Stomach (tissue), 19 donors: ENCODE measurements at places on chromosomes 16 and 17. TPM values are rescaled to one million over a fixed set of nuclear protein-coding genes. Genes with fewer than 3 reads are reported as not detected.

The ABCA9 gene
- 30.4 TPM for total RNA-seq

The AGRP gene
- total RNA-seq, result not detected

- H3K27me3 ChIP-seq, result no peaks in the 10 kb centered on the region
- DNase-seq, result no peak
- no peaks in the 10 kb centered on the region for H3K36me3 ChIP-seq
- no peak overlapping the region for H3K4me3 ChIP-seq
- H3K4me1 ChIP-seq, result peaks cover 10% of the 10 kb centered on the region
- H3K27ac ChIP-seq, result no peak overlapping the region
These were observed 4.1 kb upstream of the WSB1 start for GRCh38 chr17:27289856-27290255.

DNA sequence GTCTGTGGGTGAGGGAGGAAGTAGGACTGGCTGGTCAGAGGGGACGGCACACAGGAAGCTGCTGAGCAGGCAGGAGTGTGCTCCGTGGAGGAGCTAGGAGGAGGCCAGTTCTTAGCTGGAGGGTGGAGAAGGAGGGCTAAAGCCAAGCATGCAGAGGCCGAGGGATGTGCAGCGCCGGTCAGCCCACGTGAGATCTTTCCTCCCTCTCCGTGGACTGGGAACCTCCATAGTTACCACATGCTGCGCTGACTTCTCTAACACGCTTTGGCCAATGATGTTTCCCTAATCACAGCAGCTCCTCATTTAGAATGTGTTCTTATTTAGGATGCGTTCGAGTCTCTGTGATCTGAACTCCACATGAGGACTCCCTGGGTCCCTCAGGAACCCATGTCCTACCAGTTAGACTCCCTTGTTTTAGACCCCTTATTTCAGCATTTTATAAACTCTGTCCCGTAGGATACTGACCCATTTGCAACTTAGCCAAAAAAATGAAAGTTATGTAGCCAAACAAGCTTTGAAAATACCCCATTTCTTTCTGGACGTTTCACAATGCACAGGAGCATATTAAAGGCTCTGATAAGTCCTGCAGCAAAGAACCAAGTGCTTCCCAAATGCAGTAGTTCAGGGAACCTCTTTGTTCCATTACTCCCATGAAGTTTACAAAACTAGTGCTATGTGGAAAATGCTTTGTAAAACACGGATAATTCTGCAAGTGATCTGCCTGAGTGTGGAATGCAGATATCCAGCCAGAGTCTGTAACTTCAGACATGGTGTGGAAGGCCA lies 51.4 kb downstream of the IRF8 start:
- no peak overlapping the region for H3K4me3 ChIP-seq
- no peak overlapping the region for H3K27ac ChIP-seq
- no peak for DNase-seq
- H3K27me3 ChIP-seq, result no peaks in the 10 kb centered on the region
- H3K36me3 ChIP-seq, result no peaks in the 10 kb centered on the region

- no peak for DNase-seq
- H3K27me3 ChIP-seq, result no peaks in the 10 kb centered on the region
- no peaks in the 10 kb centered on the region for H3K36me3 ChIP-seq
- no peaks in the 10 kb centered on the region for H3K4me1 ChIP-seq
- no peak overlapping the region for H3K4me3 ChIP-seq
These were observed 68.6 kb upstream of the ZFHX3 start for GRCh38 chr16:73116576-73116975.

DNA sequence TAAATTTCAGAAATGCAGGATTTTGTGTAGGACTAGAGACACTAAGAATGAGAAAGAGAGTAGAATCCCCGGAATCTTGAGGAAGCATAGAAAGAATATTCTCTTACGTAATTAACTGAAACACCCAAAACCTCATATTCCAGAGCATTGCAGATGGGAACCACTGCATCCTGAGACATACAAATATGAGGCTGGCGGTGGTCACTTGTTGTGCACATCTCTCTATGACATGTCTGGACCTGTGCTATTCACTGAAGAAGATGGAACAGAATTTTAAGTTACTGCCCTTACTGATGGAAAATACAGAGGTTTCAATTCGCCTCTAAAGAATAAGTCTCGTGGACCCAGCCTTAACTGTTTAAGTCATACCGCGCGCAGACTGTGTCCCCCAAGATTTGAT lies 806 bp downstream of the RAD51C start:
- peaks cover 31% of the 10 kb centered on the region for H3K4me1 ChIP-seq
- no peak for DNase-seq
- H3K4me3 ChIP-seq, result peak overlapping the region; percentile 86
- H3K27me3 ChIP-seq, result no peaks in the 10 kb centered on the region
- H3K36me3 ChIP-seq, result peaks cover 13% of the 10 kb centered on the region

GRCh38 chr17:70173681-70174080 lies 4.3 kb downstream of the KCNJ2 start:
- no peak for DNase-seq
- H3K4me3 ChIP-seq, result no peak overlapping the region
- H3K36me3 ChIP-seq, result peaks cover 3% of the 10 kb centered on the region
- no peak overlapping the region for H3K27ac ChIP-seq

The SEPTIN1 gene
- total RNA-seq, result 5.3 TPM

DNA sequence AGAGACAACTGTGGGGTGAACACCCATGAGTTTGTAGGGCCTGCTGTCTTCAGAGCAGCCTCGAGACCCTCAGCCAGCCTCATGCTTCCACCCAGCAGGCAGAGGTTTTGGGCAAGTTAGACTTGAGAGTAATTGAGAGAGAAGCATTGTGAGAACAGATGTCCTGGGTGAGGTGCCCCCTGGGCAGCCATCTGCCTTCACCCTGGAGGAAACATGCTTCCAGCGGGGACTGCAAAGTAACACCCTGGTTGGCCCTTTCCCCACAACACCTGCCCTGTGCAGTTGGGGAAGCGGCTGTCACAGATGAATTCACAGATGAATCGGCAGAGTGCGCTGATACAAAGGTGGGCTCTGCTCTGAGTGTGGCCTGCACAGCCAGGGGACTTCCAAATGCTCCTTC lies 23.4 kb downstream of the ATPAF2 start:
- peaks cover 30% of the 10 kb centered on the region for H3K36me3 ChIP-seq
- peaks cover 14% of the 10 kb centered on the region for H3K4me1 ChIP-seq
- H3K27me3 ChIP-seq, result no peaks in the 10 kb centered on the region

The NBR1 gene
- total RNA-seq, result 45.1 TPM

The CFAP97D1 gene
- not detected for total RNA-seq

- peaks cover 98% of the 10 kb centered on the region for H3K4me1 ChIP-seq
- no peaks in the 10 kb centered on the region for H3K27me3 ChIP-seq
- H3K27ac ChIP-seq, result peak overlapping the region; percentile 90
- H3K36me3 ChIP-seq, result peaks cover 17% of the 10 kb centered on the region
- peak overlapping the region; percentile 18 for H3K4me3 ChIP-seq
These were observed 9.4 kb downstream of the THRA start for GRCh38 chr17:40072040-40072734.

The BCL6B gene
- 5.5 TPM for total RNA-seq

DNA sequence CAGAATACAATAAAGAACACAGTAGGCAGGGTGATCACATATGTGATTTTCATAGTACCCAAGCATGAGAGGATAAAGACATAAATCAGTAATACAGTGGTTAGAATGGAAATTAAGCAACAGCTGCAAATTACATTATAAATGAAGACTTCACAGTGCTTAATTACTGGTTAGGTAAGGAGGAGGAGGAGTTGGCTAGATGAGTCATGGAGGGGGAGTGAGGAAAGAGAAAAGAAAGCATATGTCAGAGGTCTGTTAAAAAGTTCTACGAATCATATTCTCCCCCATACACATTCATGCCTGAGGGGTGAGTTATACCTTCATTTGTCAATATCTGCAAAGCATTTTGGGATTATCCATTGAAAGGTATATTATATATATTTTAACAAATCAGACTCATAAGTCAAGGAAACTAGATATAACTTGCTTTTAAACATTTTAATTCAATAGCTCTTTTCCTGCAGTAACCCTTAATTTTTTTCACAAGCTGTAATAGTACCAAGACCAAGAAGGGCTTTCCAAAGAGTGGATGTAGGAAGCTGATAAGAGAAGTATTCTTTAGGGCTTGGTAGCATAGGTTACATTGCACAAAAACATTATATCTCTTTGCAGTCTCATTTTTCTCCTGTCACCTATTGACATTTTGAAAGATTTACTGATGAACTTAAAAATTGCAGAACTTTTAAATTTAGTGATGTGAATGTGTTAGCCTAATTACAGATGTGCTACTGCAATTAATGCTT lies 99.3 kb downstream of the STXBP4 start:
- H3K4me1 ChIP-seq, result no peaks in the 10 kb centered on the region
- H3K27ac ChIP-seq, result no peak overlapping the region
